ENCODE measurements at places on chromosomes 2 and 18.

DNA sequence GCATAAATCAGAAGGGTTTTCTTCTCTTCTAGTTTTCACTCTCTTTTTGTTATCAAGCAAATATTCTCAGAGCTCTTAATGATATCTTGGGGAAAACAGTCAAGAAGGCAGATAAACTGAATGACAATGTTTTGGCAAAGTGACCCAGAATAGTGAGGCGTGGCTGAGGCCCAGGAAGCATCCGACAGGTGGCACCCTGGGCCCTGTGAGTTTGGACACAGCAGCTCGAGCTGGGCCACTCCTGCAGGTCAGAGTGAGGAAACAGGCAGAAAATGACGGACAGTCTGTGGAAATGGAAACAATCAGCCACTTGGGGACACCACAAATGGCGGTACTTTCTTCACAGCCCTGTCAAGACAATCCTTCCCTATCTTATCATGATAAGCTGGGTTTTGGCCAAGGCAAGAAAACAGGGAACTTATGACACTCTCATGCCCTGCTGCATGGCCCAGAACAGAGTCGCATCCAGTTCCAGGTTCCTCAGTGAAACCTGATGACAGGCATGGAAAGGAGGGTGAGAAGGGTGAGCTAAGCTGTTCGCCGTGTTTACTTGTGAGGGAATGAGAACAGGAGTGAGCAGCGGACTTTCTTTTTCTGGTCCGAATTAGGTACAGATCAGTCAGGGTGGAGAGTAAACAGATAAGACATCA, 32.1 kb downstream of the MRPL44 start:
- DNase-seq, result no peak

DNA sequence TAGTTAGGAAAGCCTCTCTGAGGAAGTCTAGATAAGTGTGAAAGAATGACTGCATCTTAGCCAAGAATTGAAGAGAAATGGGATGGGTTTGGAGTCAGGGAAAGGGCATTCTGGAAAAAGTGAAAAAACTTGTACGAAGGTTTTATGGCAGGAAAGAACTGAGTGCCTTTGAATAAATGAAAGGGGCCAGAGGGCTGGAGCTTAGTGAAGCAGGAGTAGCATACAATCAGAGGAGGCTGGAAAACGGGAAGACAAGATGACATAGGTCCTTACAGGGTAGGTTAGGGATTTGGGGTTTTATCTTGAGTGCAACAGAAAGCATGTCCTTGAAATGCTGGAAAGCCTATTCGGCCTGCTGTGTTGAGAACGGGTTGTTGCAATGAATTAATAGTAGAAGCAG, 152.6 kb upstream of the RND3 start:
- DNase-seq, result no peak

DNA sequence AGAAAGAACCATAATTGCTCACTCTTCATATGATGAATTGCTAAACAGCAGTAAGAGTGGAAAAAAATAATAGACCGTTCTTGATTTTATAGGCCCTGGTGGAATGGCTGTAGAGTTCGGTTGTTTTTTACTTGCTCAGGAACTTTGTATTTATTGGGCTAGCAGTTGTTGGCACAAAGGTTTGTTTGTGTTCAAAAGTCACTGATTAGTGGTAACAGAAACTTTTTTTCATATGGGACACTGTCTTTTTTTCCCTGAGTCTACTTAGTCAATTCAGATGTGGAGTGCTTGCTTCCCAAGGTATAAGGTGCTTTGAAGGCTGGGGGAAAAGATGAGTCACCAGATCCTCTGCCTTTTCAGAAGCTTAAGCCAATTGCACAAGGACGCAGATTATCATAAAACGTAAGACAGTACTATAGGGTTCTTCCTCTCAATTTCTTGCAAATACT, 25.8 kb downstream of the PHLPP1 start:
- no peak for DNase-seq

DNA sequence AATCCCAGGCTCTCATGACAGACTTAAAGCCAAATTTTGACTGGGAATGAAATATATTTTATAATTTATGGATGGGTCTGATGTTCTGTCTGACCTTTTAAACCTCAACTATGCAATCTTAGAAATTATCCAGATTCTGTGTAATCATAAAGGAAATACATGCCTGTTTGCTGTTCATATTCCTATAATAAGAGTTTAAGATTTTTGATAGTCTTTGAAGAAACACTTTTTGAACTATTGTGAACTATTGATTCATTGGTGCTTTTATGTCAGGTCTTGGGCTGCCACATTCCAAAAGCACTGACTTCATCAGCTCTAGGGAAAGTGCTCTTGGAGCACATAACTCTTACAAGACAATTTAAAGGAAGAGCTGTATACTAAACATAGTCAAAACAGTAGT, 64.2 kb downstream of the CCDC150 start:
- no peak for DNase-seq

DNA sequence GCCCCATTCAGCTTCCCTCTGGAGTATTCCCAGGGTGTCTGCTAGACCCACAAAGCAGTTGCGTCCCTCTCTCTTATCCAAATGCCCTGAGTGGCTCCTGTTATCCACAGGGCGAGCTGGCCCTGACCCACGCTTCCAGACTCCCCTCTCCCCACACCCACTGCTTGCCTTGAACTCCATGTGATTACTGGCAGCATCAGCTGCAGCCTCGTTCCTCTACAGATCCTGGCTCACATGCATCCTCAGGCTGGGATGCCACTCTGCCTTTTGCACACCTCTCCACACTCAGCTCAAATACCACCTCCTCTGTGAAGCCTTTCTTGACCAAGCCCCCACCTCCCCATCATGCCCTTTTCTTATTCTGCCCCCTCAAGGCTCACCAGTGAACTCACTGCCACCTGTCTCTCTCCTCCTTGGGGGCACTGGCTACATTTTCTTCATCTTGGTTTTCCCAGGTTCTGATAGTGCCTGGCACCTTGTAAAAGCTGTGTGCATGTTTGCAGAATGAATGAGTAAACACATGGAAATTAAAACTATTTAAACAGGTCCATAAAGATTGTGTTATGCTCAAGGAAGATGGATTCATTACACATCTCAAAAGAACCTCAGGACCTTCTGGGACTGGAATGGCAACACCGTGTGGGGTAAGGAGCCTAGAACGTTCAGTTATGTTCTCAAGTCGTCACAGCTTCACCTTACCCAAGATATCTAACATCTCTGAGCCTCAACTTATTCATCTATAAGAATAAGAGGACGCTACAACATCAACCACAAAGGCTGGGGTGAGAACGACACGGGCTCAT, 165.0 kb downstream of the BCL2 start:
- DNase-seq, result no peak

DNA sequence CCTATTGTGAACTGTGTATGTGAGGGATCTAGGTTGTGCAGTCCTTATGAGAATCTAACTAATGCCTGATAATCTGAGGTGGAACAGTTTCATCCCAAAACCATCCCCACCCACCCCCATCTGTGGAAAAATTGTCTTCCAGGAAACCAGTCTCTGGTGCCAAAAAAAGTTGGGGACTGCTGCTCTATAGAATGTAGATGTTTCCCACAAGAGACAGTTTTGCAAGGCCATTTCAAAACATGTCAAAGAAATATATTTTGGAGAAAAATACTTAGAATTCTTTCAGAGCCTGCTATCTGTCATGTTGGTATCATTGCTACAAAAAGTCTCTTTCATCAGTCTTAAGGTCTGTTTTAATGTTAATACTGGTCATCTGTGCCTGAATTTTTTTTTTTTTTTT, 4.1 kb upstream of the SLC39A10 start:
- no peak for DNase-seq

GRCh38 chr2:53843595-53843994, 16.2 kb downstream of the GPR75 start:
- DNase-seq, result no peak

DNA sequence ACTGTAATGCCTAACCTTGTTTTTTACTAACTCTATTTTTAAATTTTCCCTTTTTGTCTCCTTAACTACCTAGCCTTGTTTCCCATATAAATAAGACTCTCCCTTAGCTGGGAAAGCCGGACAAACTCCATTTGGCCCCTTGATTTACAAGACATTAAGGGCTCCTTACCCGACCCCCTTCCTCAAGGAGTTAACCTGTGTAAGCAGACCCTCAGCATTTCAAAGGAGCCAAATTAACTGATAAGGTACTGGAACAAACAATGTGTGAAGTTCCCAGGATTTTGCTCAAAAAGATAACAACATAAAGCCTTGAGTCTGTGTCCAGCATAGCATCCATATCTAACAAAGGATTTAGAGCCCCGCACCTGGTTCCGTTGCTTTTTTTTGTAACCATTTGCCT, 59.6 kb upstream of the C2orf15 start:
- no peak for DNase-seq

GRCh38 chr2:172763079-172763478, 27.4 kb downstream of the RAPGEF4 start:
- no peak for DNase-seq

DNA sequence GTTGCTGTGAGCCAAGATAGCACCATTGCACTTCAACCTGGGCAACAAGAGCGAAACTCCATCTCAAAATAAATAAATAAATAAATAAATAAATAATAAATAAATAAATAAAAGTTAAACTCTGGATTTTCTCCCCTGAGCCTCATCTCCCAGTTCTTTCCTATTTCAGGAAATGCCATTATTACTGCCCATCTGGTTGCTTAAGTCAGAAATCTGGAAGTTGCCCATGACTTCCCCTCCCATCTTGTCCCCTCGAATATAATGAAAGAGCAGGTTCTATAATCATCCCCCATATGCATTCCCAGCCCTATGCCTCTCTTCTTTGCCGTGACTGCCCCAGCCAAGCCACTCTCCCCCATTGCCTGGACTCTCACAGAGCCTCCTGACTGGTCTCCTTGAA, 4.2 kb upstream of the PSD4 start:
- DNase-seq, result no peak

DNA sequence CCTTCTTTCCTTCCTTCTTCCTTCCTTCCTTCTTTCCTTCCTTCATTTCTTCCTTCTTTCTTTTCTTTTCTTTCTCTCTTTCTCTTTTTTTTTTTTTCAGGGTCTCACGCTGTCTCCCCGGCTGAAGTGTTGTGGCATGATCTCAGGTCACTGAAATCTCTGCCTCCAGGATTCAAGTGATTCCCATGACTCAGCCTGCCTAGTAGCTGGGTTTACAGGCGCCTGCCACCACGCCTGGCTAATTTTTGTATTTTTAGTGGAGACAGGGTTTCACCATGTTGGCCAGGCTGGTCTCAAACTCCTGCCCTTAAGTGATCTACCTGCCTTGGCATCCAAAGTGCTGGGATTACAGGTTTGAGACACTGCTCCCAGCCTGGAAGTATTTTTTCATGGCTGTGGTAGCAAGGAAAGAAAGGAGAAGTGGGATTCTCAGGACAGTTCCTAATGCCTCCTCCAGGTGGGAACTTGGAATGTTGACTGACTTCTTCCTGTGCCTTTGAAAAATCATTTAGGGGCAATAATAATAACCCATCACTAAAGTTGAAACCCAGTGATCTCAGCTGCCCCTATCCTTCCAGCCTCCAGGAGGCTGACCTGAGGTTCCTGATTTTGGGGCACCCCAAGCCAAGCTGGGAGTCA, 89.3 kb upstream of the CELF4 start:
- DNase-seq, result no peak

GRCh38 chr18:3454365-3455089, 4.6 kb downstream of the TGIF1 start:
- DNase-seq, result no peak

DNA sequence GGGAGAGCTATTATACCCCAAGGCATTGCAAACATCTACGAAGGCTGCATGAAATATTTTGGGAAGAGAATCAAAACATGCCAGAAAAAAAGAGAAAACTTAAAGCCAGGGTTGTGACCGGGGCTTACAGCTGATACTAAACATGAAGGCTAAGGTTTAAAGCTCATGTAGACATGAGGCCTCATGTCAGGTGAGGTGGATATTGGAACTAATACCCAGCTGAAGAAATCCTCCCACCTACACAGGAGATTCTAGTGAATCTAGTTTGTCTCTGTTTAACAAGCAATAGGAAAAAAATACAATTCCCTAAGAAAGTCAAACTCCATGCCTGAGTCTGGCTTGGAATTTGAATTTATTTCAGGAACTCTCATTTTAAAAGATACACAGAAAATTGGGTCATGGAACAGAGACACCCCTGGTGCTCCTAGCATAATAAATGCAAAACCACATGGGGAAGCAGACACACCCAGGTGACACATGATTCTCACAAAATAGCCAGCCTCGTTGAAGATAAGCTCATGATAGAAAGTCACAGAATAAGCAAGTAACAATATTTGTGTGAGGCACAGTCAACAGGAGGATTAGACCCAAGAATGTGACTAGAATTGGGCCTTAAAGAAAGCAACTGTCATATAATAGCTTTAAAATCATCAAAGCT, 42.2 kb downstream of the UPP2 start:
- no peak for DNase-seq

- DNase-seq, result no peak
Observed at GRCh38 chr2:134099273-134099672, 154.6 kb upstream of the MGAT5 start.

- no peak for DNase-seq
Observed at GRCh38 chr2:239392688-239393387, 8.0 kb downstream of the HDAC4 start.

- DNase-seq, result no peak
Observed at GRCh38 chr18:59145055-59145454, 5.4 kb downstream of the SEC11C start.

DNA sequence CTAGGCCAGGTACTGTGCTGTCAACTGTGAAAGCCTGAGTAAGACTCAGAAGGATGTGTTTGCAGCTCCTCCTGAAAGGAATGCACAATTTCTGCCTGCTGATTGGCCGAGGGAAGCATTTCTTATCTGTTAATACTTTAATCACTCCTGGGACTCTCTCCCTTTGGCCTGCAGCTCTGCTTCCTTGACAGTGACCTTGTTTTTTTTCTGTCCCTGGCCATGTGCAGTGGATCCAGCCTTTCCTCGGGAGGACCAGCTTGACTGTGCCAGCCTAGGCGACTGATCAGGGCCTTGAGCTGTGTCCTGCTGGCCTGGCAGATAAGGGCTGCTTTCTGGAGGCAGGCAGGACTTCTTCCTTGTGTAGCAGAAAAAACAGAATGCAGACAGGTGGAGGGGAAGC, 10.0 kb downstream of the RNF144A start:
- no peak for DNase-seq

DNA sequence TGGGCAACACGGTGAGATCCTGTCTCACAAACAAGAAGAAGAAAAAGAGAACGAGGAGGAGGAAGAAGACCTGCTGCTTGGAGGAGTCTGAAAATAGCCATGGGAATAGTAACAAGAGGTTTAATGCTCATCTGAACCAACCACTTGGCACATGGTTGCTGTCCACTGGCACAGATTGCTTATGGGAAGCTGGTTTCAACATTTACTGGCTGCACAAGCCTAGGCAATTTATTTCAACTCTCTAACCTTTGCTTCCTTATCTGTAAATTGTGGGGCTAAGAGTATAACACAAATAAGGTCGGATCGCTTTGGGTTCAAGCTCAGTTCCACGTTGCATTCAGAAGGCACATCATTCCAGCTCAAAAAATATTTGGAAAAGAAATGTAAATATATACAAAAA, 14.2 kb upstream of the RHOB start:
- DNase-seq, result no peak

GRCh38 chr18:71951001-71951400, 593.1 kb downstream of the CBLN2 start:
- no peak for DNase-seq

GRCh38 chr2:117785740-117786139, 28.8 kb upstream of the DDX18 start:
- DNase-seq, result no peak

Measured in stimulated activated CD4-positive, alpha-beta T cell treated with anti-CD3 and anti-CD28 coated beads, TNF-alpha, amount 100 ng/mL, for 1 hour (primary cell).